Activated CD4-positive, alpha-beta T cell treated with anti-CD3 and anti-CD28 coated beads for 24 hours (primary cell): ENCODE measurements at places on chromosomes 2 and 18.

DNA sequence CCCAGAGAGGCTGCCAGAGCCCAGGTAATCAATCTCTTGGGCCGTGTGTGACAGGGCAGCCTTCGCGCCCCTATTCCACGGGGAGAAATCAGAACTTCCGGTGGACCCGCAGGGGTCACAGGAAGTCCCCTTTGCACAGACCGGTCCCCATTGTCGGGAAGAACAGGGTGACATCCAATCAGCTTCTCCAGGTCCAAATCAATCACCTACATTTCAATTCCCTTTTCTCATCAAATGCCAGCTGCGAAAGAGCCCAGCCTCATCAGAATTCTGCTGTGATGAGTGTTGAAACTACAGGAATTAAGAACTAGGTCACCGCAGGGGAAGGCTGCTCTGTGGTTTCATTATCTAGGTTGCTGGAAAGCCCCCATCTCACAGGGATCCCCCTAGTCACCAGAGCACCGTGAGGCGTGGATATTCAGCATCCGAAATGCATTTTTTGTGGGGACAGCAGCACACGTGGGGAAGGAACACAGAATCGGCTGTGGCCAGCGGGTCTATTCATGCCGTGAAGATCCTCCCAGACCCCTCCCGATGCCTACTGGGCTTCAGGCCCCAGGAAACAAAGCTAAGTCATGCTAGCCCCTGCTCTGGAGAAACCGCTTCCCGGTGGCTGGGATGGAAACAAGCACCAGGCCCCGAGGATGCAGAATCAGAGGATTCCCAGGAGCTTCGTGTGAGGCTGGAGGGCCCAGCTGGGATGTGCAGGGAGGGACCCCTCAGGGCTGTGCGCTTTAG, 193.7 kb upstream of the ID2 start:
- DNase-seq: peak; percentile 49

- peak; percentile 72 for DNase-seq
Observed at GRCh38 chr2:218671654-218672566, at the start of the genes RNF25 and STK36. Gene RNF25, minus strand, starts transcription at chr2:218672002. Its CDS starts 32 bp downstream, at chr2:218671970. Gene STK36, plus strand, starts transcription at chr2:218672086. Its CDS starts 744 bp downstream, at chr2:218672830.

- DNase-seq: no peak
Observed at GRCh38 chr18:79118797-79119196, 49.6 kb downstream of the ATP9B start.

- DNase-seq: no peak
Observed at GRCh38 chr18:49491534-49491856, 4.5 kb upstream of the C18orf32 start.

GRCh38 chr18:29711932-29712331, 1330.6 kb downstream of the DSC3 start:
- DNase-seq: no peak

GRCh38 chr18:58766164-58766563, 94.9 kb downstream of the MALT1 start:
- no peak for DNase-seq

GRCh38 chr2:207901829-207902228, 123.5 kb downstream of the PLEKHM3 start:
- DNase-seq: no peak

DNA sequence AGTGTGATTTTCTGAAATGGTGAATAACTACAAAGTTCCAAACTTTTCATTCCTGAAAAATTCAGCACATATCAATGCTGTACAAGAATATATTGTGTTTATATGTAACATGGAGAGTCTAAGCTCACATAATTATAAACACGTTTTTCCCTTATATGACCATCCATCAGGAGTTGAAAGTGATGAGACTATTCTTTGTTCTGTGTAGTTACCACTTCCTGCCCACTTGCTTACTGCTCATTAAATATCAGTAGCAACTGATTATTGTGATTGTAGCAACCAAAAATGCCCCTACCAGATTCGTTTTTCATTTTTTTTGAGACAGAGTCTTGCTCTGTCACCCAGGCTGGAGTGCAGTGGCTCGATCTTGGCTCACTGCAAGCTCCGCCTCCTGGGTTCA, 30.8 kb downstream of the OTX1 start:
- DNase-seq: no peak

- no peak for DNase-seq
Observed at GRCh38 chr2:101692766-101693165, 4.7 kb upstream of the MAP4K4 start.

DNA sequence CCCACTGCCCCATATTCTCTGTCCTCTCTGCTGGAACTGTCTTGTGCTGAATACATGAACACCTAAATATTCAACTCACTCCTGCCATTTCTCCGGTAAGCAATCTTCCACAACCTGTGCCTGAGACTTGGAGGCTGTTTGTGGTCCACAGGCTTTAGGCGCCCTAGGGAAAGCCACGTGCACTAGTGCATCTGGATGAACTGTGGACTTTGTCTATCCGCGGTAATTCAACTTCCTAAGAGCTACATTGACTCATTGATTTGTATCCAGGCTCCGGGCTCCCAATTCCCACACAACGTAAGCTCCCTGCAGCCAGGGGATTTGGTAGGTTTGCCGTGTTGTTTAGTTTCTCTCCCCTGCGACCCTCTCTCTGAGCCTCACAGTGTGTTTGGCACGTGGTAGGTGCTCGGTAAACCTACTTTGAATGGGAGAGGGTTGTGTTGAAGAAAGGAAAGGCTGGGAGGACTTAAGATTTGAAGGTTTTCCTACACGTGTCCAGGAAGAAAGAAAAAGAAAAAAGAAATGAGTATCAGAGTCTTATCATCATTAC, 718.2 kb downstream of the DPP10 start:
- no peak for DNase-seq

- no peak for DNase-seq
Observed at GRCh38 chr2:75098856-75099255, 100.5 kb downstream of the TACR1 start.

DNA sequence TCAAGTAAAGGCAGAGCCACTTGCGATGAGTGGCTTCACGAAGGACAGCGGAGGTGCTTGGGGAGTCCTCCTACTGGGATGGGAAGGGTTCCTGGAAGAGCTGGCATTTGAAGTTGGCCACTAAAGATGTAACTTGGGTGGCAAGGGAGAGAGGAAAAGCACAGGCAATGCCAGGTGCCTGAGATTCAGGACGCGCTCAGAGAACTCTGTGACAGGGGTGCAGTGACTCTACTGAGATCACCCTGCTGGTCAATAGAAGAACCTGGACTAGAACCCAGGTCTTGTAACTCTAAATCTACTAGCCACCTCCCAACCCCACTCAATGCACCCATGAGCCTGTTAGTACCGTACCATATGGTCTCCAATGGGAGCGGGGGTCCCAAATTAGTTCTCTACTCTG, 5.4 kb upstream of the GRHL1 start:
- no peak for DNase-seq

DNA sequence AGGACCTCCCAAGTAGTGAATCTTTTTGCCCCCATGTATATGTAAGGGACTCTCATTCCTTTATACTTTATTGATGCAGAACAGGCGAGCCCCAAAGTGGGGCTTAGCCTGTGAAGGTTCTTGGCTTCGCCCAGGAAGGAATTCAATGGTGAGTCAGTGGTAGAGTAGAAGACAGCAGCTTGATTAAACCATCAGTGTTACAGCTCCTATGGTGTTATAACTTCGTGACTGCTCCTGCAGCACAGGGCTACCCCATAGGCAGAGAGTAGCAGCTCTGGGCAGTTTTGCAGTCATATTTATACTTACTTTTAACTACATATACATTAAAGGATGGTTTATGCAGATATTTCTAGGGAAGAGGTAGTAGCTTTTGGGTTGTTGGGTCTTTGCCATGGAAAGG, 11.0 kb downstream of the FAM171B start:
- DNase-seq: no peak

DNA sequence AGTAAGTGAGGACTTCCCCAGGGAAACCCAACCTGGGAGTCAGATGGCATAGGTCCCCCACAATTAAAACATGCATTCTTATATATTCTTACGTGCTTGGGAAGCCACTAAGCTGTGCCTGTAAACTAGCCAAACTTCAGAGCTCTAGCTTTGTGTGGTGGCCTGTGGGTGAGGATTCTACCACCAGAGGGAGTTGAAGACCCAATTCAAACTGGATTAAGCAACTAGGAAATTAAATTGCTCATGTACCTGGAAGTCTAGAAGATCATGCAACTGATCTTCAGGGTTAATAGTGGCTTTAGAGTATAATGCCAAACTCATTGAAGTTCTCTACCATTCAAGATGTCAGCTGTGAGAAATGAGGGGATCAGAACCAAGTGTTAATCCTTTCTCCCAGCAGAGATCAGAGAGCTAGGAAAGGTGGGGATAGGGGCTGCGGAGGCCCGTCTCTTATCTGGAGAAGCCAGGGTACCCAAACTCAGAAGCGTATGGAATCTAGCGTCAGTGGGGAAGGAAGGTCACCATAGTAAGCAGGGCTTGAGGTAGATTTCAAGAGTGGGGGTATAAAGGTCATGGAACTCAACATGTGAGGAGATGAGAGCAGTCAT, 53.2 kb upstream of the CCDC85A start:
- no peak for DNase-seq

DNA sequence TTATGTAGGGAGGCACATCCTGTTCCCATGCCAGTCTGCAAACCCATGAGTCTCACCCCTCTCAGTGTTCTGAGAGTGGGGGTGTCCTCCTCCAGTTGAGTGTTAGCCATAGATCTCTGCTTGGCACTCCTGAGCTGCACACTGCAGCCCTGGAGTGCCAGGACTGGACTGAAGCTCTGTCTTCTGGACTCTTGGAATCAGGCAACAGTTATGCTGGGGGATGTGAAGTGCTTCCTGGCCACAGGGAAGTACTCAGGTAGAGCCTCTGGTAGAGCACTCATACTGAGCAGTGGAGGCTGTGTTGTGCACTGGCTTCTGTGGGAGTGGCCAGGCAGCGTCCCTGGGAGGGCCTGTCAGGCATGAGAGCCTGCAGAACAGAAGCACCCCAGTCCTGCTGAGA, 43.0 kb downstream of the SERPINB7 start:
- no peak for DNase-seq

- DNase-seq: no peak
Observed at GRCh38 chr2:129658430-129658829, 321.0 kb upstream of the RAB6C start.

DNA sequence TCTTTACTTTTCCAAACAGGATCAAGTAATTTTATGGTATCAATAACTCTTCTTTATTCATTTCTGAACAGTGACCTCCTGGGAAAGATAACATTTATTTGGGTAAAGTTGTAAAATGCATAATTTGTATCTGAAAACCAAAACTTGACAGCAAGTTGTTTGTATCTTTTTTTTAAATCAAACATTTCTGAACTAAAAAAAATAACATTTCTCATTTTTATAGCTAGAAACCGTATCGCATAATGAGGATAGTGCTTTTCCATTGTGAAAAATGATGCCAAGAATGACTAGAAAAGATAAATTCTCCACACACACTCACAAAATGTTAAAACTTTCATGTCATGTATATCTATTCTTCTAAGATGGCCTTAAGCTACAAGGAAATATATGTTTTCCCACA, 578.2 kb downstream of the RIT2 start:
- no peak for DNase-seq

- DNase-seq: no peak
Observed at GRCh38 chr2:226701052-226701451, 98.6 kb downstream of the IRS1 start.

GRCh38 chr2:64947885-64948284, 41.3 kb upstream of the SLC1A4 start:
- no peak for DNase-seq

DNA sequence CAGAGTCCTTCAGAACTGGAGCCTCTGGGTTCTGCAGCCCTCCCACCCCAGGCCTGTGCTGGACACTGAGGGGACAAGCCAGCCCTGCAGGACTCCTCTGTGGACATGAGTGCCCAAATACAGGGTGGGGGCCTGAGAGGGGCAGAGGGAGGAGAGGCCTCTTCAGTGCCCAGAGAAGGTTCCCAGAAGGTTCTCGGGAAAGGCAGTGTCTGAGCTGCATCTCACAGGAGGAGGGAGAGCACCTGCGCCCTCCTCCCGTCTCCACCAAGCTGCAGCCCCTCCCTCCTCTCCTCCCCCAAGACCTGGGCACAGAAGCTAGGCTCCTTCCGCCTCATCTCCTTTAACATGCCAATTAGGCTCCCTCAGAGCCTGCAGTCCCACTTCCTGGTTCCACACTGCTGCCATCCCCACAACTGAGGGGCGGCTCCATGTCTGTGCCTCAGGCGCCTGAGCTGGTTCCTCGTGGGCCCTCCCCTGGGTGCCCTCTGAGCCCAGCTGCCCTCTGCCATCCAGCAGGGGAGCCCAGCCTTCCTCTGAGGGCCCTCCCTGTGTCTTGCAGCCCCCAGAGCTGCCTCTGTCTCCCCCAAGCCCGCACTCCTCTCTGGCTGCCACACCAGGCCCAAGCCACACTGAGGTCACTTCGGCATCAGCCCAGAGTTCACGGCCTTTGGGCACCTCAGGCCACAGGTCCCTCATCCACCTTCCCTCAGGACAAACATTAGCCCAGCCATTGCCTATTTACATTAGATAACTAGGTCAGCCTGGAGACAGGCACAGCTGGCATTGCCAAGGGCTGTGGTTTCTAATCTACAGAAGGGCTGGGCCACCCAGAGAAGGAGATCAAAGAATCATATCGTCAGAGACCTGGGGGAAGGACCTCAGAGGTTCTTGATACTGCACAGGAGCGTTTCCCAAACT, 28.9 kb downstream of the KCNK3 start:
- no peak for DNase-seq

DNA sequence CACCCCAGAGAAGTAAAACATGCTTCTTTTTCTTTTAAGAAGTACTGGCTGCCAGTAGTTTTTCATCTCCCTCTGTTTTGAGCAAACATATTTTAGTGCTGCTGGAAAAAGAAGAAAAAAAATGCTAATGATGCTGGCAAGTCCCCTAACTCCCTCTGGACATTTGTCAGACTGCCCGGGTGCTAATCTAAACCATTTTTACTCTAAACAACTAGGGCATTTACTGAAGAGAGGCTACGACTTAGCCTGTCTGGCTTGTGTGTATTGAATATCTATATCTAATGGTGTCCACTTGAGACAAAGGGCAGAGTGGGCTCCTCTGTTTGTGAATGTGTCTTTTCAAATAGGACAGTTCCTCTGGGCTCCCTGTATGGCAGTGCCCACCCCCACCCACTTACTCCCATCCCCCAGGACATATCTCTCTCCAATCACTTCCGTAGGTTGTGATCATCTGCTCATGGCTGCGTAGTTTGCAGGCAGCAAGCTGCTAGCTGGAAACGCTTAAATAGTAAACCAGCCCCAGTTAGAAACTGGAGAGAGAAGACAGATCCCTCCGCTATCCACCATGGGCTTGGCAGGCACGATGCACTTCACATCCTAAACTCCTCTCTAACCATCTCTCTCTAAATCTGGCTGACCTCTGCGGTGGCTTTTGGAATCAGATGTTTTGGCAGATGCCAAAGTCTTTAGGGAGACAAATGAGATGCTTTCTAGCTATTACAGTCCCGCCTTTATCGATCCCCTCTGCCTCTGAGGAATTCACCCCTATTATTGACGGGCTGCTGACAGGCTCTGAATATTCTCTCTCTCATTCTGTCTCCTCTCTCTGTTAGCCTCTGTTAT, 58.3 kb downstream of the DOCK10 start:
- DNase-seq: no peak

GRCh38 chr18:63520053-63520685, 22.0 kb upstream of the SERPINB12 start:
- no peak for DNase-seq

- DNase-seq: no peak
Observed at GRCh38 chr2:177573120-177573519, 180.5 kb downstream of the AGPS start.

GRCh38 chr2:124025171-124025580, at the start of gene CNTNAP5:
Gene CNTNAP5, plus strand, starts transcription at chr2:124025287. Its CDS starts 364 bp downstream, at chr2:124025651.
- no peak for DNase-seq
